ENCODE measurements at places on chromosomes 3 and 15.

DNA sequence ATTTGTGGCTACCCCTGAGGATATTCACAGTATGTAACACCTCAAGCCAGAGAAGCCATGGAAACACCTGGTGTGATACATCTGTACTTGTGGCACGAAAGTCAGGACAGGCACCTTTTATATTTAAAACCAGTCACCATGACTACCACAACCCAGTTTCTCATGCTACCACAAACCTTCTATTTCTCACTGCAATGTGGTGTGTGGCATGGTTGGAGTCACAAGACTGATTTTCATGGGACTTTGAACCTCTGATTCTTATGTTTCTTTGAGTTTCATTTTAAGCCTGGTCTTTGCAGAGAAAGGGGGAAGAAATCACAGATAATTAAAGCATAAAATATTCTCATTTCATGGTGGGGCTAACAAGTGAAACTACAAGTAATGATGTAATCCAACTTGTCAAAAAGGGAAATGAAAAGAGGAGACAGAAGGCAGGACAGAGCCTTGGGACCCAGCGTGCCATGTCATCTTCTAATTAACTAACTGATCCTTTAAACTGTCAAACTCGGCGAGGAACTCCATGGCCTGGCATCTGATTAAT is 175.9 kb downstream of the PDZRN3 start:
- no peak for DNase-seq

GRCh38 chr3:178352326-178353005 is 183.8 kb upstream of the KCNMB2 start:
- no peak for DNase-seq

DNA sequence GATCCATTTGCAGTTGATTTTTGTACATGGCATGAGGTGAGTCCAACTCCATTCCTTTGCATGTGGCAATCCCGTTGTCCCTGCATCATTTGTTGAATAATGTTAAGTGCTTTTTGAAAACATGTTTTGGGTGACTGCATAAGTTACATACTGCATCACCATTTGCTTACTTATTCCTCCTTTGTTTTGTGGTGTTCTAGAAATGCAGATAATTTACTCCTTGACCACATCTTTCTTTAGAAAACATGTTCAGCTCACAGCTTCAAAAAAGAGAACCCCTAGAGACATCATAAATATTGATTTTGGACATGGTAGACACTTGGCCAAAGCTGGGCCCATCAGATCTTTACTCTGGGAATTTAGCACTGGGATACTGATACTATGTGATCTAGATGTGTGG is 135.3 kb upstream of the DAZL start:
- no peak for DNase-seq

GRCh38 chr15:39668457-39668856 is 87.6 kb downstream of the THBS1 start:
- no peak for DNase-seq

GRCh38 chr3:54954521-54954920 is 26.7 kb upstream of the LRTM1 start:
- DNase-seq, result no peak

- DNase-seq, result no peak
These were observed 3.5 kb downstream of the CSK start for GRCh38 chr15:74785194-74786032.

DNA sequence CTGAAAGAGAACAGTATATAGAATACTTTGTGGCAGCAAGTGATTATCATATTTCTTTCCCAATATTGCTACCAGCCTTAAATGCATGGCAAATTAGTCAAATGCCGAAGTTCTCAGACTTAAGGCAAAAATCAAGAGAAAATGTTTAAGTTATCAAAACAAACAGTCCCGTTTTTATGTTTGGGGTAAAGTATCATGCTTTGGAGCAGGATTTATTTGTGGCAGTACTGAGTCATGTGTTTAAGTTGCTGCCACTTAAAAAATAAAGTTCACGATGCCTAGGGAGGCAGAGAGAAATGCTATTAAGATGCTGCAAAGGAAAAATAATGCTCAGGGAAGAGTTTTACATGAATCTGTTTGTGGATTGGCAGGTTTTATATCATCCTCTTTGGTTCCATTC is 417.4 kb upstream of the MDFIC2 start:
- no peak for DNase-seq

Data from stimulated activated CD4-positive, alpha-beta T cell treated with anti-CD3 and anti-CD28 coated beads, Interleukin-15, amount 100 ng/mL, for 1 hour (primary cell).